Type B pancreatic cell (in vitro differentiated cells): ENCODE measurements at places on chromosomes 1 and 21.

GRCh38 chr1:202915146-202915545, 11.9 kb downstream of the KLHL12 start:
- H3K27ac ChIP-seq = no peak overlapping the region
- DNase-seq = no peak
- no peaks in the 10 kb centered on the region for H3K4me1 ChIP-seq
- no peaks in the 10 kb centered on the region for H3K27me3 ChIP-seq
- H3K4me3 ChIP-seq = no peak overlapping the region
- peaks cover 36% of the 10 kb centered on the region for H3K36me3 ChIP-seq

- peaks cover 8% of the 10 kb centered on the region for H3K27me3 ChIP-seq
- peaks cover under 1% of the 10 kb centered on the region for H3K4me1 ChIP-seq
- H3K36me3 ChIP-seq = no peaks in the 10 kb centered on the region
- H3K4me3 ChIP-seq = no peak overlapping the region
- no peak overlapping the region for H3K27ac ChIP-seq
- no peak for DNase-seq
Observed at GRCh38 chr1:222171005-222171404, 376.9 kb downstream of the HHIPL2 start.

GRCh38 chr1:184185347-184185746, 133.8 kb downstream of the TSEN15 start:
- no peak overlapping the region for H3K4me3 ChIP-seq
- H3K36me3 ChIP-seq = no peaks in the 10 kb centered on the region
- no peak overlapping the region for H3K27ac ChIP-seq
- no peak for DNase-seq
- peaks cover 2% of the 10 kb centered on the region for H3K4me1 ChIP-seq
- peaks cover 2% of the 10 kb centered on the region for H3K27me3 ChIP-seq

- H3K4me3 ChIP-seq = no peak overlapping the region
- H3K27me3 ChIP-seq = peaks cover 12% of the 10 kb centered on the region
- peaks cover 4% of the 10 kb centered on the region for H3K4me1 ChIP-seq
- no peak for DNase-seq
Observed at GRCh38 chr1:54627196-54627595, 3.9 kb upstream of the FAM151A start.

DNA sequence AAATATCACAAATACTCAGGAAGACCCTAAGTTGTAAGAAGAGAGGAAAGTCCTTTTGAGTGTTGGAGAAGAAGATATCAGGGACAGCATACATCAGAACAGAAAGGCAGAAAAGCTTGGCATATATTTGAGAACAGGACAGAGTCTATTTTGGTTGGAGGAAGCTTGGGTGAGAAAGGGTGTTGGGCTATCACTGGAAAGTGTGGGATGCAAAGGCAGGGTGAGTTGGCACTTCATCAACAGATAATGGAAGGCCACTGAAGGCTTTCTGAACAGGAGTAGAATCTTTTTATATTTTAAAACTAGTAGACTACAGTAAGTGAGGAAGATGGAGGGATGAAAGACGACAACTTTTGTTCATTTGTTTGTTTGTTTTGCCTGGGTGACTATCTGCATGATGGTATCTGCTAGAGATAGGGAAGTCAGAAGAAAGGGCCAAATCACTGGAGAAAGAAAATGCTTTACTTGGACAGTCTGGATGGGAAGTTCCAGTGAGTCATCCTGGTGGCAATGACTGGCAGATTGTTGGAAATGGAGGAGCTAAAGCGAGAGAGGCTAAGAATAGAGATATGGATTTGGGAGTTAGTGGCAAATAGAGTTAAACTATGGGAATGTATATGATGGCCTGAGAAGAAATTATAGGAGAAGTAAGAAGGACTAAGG, 33.7 kb upstream of the KCNA2 start:
- H3K27ac ChIP-seq = no peak overlapping the region
- peaks cover 47% of the 10 kb centered on the region for H3K27me3 ChIP-seq
- H3K4me3 ChIP-seq = no peak overlapping the region
- no peaks in the 10 kb centered on the region for H3K4me1 ChIP-seq
- no peaks in the 10 kb centered on the region for H3K36me3 ChIP-seq

DNA sequence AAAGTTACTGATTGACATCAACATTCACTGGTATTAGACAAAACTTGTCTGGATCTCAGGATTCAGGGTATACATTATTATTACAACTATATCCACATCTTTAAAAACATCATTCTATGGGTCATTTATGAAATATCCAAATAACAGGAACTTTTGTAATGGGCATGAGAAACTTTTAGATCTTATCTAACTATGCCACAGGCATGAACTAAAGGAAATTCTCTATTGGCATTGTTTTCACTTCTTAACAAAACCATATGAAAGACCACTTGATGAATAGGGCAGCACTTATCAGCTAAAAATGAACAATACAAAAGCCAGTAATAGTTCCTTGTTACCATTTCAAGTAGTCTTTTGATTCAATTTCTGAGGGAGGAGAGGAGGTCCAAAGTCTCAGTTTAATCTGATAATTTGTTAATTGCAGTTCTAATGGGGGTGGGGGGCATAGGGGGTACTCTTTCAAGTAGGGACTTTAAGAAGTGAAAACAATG, 30.8 kb upstream of the CPLANE2 start:
- H3K27ac ChIP-seq = no peak overlapping the region
- H3K4me1 ChIP-seq = peaks cover 27% of the 10 kb centered on the region
- no peaks in the 10 kb centered on the region for H3K27me3 ChIP-seq
- no peak for DNase-seq

DNA sequence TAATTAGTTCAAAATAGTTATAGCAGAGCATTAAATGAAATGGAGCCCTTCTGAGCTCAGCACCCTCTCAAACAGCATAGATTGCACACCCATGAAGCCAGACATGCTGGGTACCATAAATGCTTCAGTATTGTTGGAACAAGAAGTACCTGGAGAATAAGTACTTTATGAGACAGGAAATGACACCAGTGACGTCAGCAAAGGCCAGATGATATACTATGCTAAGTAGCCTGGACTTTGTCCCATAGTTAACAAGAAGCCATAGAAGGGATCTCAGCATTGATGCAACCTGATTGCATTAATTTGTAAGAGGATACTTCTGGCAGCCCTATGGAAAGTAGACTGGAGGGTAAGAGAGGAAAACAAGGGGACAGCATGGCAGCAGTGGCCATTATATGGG, 16.3 kb upstream of the GADD45A start:
- H3K27ac ChIP-seq = no peak overlapping the region
- H3K4me3 ChIP-seq = no peak overlapping the region
- peaks cover 12% of the 10 kb centered on the region for H3K4me1 ChIP-seq
- H3K36me3 ChIP-seq = no peaks in the 10 kb centered on the region

DNA sequence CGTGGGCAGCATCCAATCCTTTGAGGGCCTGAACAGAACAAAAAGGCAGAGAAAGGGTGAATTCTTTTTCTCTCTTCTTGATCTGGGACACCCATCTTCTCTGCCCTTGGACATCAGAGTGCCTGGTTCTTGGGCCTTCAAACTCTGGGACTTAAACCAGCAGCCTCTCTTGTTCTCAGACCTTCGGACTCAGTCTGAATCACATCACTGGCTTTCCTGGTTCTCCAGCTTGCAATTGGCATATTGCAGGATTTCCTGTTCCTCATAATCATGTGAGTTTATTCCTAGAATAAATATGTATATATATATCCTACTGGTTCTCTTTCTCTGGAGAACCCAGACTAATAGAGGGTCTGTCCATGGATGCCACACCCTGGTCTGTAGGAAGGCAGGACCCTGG, 16.3 kb upstream of the TENT5C start:
- H3K27me3 ChIP-seq = no peaks in the 10 kb centered on the region
- DNase-seq = no peak
- no peak overlapping the region for H3K27ac ChIP-seq
- no peaks in the 10 kb centered on the region for H3K4me1 ChIP-seq
- no peaks in the 10 kb centered on the region for H3K36me3 ChIP-seq

- no peak for DNase-seq
- peaks cover 33% of the 10 kb centered on the region for H3K4me1 ChIP-seq
- H3K36me3 ChIP-seq = no peaks in the 10 kb centered on the region
- H3K27ac ChIP-seq = peak overlapping the region; percentile 92
Observed at GRCh38 chr1:94418664-94419655, 771 bp downstream of the ABCD3 start.

- H3K4me3 ChIP-seq = no peak overlapping the region
- H3K27ac ChIP-seq = no peak overlapping the region
Observed at GRCh38 chr1:31497601-31498000, 78.7 kb upstream of the TINAGL1 start.

GRCh38 chr1:37793773-37794371, at the start of gene MANEAL:
Gene MANEAL, plus strand, starts transcription at chr1:37793847. Its CDS starts 336 bp downstream, at chr1:37794183.
- no peaks in the 10 kb centered on the region for H3K4me1 ChIP-seq
- H3K36me3 ChIP-seq = peaks cover 4% of the 10 kb centered on the region
- no peak for DNase-seq
- peak within 1 kb of the TSS; percentile 86 for H3K4me3 ChIP-seq

DNA sequence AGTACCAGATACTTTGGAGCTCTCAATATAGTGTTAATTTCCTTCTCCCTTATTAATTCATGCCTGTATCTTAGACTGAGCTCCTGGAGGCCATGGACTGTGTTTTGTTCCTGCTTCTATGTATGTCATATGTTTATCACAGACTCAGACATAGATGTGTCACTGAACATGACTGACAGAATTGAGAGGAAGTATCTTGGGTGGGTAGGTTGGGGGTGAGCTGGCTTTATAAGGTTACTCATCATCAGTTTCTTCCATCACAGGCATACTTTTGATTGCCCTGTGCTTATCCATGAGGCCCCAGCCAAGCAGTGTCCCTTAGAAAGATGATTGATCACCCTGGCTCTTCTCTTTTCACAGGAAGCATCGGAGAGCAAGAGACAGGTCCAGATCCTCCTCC, 5.6 kb upstream of the SH3D21 start:
- peak overlapping the region; percentile 79 for H3K27ac ChIP-seq
- H3K36me3 ChIP-seq = peaks cover 36% of the 10 kb centered on the region
- no peak for DNase-seq
- no peaks in the 10 kb centered on the region for H3K27me3 ChIP-seq

DNA sequence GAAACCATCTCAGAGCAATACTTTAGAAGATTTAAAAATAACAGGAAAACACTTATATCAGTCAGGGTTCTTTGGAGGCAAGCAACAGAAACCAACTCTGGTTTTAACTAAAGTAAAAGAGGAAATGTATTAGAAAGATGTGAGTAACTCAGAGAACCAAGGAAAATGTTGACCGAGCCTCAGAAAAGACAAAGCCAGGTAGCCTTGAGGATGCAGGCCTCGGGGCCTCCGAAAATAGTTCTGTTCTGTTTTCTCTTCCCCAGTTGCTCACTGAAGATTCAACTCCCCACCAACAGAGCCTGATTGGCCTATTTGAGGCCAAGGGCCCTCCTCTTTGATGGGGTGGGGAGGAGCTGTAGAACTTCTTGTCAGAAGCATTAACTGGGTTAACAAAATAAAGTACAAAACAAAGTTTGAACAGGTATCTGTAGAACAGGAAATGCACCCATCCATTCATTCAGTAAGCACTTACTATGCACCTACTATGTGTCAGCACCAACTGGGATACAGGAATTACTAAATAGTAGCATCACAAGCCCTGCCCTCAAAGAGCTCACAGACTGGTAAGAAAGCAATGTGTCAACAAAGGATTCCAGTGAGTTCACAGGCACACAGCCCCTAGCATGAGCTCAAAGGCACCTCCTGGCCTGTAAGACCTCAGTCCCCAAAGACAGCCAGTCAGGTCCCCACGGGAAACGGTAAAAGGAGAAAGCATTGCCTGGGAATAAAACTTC, 12.6 kb downstream of the SLAMF8 start:
- DNase-seq = no peak
- no peak overlapping the region for H3K27ac ChIP-seq
- no peak overlapping the region for H3K4me3 ChIP-seq

DNA sequence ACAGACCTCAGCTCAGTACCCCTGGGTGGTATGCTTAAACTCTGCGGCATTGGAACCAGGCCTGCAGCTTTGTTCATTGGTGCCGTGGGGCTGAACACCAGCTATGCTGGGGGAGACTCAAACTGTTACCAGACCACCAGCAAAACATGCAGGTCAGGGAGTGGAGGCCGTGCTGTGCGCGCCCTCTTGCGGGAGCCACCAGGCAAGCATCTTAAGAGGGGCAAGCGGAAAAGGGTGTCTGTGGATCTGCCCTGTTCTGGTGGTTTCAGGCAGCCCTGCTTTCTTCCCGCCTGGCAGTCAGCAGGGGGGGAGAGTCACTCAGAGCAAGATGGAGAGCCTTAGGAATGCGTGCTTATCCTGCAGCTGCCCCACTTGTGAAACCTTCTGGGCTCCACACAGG, 276.9 kb upstream of the ZRANB2 start:
- DNase-seq = no peak
- no peaks in the 10 kb centered on the region for H3K27me3 ChIP-seq
- no peak overlapping the region for H3K27ac ChIP-seq
- H3K4me3 ChIP-seq = no peak overlapping the region

DNA sequence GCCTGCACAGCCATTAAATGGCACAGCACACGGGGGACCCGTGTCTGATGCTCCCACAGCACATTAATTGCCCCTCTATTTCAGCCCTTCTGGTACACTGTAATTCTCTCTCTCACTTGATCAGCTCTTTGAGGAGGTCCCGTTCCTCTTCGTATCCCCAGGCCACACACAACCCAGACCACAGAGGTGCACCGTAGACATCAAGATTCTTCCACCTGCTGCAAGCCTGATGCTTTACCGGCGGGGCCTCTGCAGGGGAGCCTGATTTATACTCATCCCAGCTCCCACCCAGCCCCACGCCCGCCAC, 759 bp downstream of the SMYD3 start:
- peak overlapping the region; percentile 7 for H3K27ac ChIP-seq
- peaks cover 12% of the 10 kb centered on the region for H3K36me3 ChIP-seq
- H3K4me3 ChIP-seq = peak overlapping the region; percentile 90
- peaks cover 7% of the 10 kb centered on the region for H3K27me3 ChIP-seq
- DNase-seq = no peak

GRCh38 chr1:26477446-26478152, 5.4 kb downstream of the HMGN2 start:
- DNase-seq = no peak
- H3K4me3 ChIP-seq = peak overlapping the region; percentile 65
- peaks cover 21% of the 10 kb centered on the region for H3K4me1 ChIP-seq
- H3K27ac ChIP-seq = peak overlapping the region; percentile 61
- H3K36me3 ChIP-seq = peaks cover 36% of the 10 kb centered on the region
- H3K27me3 ChIP-seq = no peaks in the 10 kb centered on the region

GRCh38 chr1:47776667-47777131, 220.5 kb downstream of the TRABD2B start:
- peaks cover 19% of the 10 kb centered on the region for H3K27me3 ChIP-seq
- no peak overlapping the region for H3K4me3 ChIP-seq
- peaks cover 5% of the 10 kb centered on the region for H3K36me3 ChIP-seq
- no peak for DNase-seq
- no peak overlapping the region for H3K27ac ChIP-seq

- H3K36me3 ChIP-seq = peaks cover 4% of the 10 kb centered on the region
- DNase-seq = no peak
- H3K27me3 ChIP-seq = no peaks in the 10 kb centered on the region
- no peaks in the 10 kb centered on the region for H3K4me1 ChIP-seq
- H3K4me3 ChIP-seq = no peak overlapping the region
- no peak overlapping the region for H3K27ac ChIP-seq
Observed at GRCh38 chr1:77394166-77394565, 112.3 kb downstream of the AK5 start.

- H3K36me3 ChIP-seq = peaks cover 4% of the 10 kb centered on the region
- H3K4me3 ChIP-seq = no peak overlapping the region
- no peak for DNase-seq
- H3K4me1 ChIP-seq = peaks cover 25% of the 10 kb centered on the region
Observed at GRCh38 chr21:42563261-42563660, 49.6 kb downstream of the SLC37A1 start.
